HAP-1 (cell line): ENCODE measurements at places on chromosomes 11 and 22.

- no peak for DNase-seq
Measured at GRCh38 chr11:85902353-85902752, 47.2 kb downstream of the CCDC83 start.

GRCh38 chr22:46809153-46809885 is 46.9 kb downstream of the TBC1D22A start:
- DNase-seq = no peak

DNA sequence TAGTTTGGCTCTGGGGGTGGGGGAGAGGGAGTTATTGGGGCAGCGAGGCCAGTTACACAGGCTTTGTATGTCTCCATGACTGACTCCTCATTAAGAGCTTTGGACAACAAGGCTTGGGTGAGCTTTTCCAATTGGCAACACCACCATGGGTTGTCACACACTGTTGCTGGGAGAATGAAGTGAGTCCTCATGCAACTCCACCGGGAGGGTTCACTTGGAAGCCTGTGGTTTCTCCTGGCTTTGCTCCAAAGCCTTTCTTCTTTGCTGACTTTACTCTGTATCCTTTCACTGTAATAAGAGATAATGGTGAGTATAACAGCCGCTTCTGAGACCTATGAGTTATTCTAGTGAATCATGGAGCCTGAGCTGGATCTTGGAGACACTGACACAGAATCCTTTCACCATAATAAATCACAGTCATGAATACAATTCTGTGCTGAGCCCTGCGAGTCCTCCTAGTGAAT is 24.9 kb downstream of the EIF3F start:
- no peak for DNase-seq

- peak; percentile 50 for DNase-seq
Measured at GRCh38 chr11:71342951-71343827, 90.8 kb upstream of the SHANK2 start.

GRCh38 chr11:6249770-6250555 is 9.7 kb upstream of the CCKBR start:
- DNase-seq = no peak

- no peak for DNase-seq
Measured at GRCh38 chr11:72720784-72721183, 31.4 kb downstream of the ARAP1 start.
